ENCODE measurements at places on chromosomes 12 and 14.

- DNase-seq = no peak
These were observed 19.0 kb downstream of the NOC4L start for GRCh38 chr12:132163041-132163910.

DNA sequence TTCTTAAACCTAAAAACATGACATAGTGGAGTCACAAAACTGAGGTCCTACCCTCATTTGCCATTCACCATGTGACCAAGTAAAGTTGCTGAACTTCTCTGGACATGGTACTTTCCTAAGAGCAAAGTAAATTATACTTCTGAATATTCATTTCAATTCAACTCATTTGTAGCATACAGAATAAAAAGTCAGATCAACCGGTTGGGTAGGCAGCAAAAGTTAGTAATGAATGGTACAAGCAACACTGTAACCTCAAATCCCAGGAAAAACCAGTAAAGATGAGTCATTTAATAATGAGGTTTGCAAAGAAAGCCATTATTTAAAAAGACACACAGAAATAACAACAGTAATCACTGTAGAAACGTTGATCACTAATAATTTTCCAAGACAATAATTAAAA, 8.7 kb downstream of the POLE2 start:
- peak; percentile 14 for DNase-seq

- peak; percentile 33 for DNase-seq
These were observed 153.8 kb upstream of the DDHD1 start for GRCh38 chr14:53306911-53307310.

DNA sequence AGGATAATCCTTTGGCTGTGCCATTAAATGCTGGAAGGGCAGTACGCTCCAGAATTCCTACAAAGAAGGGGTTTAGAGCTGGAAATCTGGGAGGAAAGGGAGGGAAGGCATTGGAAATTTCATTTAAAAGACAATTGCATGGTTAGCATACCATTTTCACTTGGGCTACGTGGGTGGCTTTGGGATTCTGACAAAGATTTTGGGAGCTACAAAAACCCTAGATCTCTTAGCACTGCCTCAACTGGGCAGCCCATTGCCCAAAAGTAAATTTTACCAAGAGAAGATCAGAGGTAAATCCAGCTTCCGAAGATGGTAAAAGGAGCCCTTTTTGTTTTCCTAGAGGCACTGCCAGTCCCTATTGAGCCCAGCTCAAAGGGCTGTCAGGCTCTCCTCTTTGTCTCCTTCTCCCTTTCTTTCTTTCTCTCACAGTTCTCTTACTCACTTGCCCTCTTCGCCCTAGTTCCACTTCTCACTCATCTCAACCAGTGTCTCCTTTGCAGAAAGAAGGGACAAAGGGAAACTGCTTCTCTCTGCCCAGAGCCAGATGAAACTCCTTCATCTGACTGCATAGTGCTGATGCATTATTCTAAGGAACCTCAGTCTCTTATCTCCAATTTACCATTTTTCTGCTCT, 125.4 kb upstream of the PLEKHA5 start:
- DNase-seq = no peak

DNA sequence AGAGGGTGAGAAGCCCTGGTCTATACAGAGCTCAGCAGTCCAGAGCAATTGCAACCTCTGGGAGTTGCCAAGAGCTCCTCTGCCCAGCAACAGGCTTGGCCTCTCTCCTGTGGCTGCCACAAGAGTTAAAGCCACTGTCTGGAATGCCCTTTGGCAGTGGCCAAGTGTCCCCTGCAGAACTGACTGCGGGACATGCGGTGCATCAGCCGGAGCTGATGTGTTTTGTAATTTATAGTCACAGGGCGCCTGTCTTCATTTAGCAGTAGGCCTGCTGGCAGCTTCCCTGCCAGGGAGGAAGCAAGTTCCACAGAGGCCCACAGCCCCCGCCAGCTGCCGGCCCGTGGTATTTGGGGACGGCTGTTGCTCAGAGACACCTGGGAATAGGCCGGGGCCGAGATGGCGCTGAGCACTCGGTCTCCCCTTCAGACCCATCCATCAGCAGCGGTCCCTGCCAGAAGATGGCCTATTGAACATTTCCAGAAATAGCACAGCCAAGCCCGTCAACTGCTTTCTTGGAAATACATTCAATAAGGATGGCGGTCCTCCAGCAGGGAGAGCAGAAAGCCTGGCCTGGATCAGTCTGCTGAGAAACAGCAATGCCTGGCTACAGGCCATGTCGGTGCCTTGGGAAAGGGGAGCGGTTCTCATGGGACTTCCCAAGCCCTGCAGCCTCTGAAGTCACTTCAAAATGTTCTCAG, 217.4 kb downstream of the CRADD start:
- DNase-seq = peak; percentile 86

- no peak for DNase-seq
These were observed 2.1 kb downstream of the TTC6 start for GRCh38 chr14:37597538-37597913.

DNA sequence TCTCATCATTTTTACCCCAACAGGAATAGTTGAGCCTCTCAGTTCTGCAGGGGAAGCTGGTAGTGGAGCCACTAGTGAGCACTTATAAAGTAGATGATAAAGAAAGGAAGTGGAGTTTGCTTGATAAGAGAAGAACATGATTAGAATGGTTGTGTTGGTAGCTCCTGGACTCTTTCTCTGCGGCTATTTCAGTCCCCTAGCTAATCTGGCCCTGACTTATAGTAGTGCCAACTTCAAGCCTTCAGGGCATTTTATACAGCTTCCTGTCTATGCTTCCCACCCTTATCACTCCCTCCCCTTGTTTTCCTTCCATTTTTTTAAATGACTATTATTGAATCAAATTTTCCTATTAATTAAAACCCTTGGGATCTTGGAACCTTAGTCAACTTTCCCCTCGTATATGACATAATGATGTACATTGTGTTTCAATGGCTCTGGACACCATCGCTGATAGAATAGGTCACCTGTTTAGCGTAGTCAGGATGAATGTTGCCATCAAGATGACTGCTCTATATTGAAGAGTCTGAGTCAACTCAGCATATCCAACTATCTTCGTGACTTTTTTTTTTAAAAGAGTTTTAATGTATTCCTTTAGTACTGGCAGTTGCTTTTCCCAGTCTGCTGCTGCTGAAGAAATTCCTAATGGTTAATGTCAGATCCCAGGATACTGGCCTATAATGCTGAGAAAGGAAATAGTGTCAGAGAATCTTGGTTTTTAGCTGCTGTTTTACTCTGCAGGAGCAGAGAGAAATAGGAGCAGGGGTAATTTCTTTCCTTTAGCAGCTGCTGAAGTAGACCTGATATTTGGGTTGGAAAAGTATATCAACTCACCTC, 16.2 kb upstream of the PCNX1 start:
- DNase-seq = peak; percentile 59
